ENCODE measurements at places on chromosomes 16 and 17.

DNA sequence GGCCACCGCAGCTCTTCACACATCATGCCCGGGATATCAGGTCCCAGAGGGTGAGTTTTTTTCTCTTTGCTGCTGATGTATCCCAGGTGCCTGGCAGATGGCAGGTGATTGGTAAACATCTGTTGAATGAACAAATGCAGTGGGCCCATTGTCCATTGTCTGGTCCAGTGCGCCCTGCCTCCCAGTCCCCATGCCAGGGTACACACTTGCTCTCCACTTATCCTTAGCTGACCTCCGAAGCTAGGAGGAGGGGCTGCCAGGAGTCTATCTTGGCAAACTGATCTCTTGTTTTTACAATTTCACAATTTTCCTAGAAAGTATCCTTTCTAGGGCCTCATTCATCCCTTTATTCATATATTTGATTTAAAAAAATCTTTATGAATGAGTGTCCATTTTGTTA is 196.0 kb downstream of the RAB11FIP4 start:
- no peak for DNase-seq

DNA sequence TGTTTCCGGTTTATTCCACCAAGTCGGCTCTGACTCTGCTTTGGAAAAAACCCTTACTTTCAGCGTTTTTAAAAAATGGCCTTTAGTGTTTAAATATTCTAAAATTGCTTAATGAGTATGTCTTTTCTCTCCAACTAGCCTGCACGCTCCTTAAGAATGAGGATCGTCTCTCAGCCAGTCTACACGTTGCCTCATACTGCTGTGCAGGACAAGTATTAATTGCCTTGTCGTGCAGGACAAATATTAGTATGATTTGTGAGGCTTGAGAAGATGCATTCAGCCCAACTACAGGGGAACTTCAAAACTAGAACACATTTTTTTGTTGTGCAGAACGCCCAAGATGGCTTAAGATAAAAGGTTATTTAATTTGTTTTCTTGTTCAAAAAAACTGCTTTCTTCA is 61.2 kb downstream of the MARCHF10 start:
- no peak for DNase-seq

GRCh38 chr17:48228720-48229119 is 121.2 kb downstream of the SNX11 start:
- DNase-seq = no peak

DNA sequence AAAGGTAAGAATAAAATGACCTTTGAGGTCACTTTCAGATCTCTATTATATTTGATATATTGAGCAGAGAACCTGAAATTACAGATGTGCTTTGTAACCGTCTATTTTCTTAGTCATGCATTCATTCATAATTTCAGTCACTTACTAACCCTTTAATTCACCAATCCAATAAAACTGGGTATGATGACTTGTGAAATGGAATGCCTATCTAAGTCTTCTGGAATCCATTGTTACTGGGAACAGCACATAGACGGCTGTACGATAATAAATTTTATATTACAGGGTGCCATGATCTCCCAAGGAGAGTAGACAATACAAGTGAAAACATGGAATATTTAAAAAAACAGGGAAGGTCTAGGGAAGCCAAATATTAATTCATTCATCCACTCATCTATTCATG is 22.9 kb downstream of the CDH11 start:
- DNase-seq = no peak

DNA sequence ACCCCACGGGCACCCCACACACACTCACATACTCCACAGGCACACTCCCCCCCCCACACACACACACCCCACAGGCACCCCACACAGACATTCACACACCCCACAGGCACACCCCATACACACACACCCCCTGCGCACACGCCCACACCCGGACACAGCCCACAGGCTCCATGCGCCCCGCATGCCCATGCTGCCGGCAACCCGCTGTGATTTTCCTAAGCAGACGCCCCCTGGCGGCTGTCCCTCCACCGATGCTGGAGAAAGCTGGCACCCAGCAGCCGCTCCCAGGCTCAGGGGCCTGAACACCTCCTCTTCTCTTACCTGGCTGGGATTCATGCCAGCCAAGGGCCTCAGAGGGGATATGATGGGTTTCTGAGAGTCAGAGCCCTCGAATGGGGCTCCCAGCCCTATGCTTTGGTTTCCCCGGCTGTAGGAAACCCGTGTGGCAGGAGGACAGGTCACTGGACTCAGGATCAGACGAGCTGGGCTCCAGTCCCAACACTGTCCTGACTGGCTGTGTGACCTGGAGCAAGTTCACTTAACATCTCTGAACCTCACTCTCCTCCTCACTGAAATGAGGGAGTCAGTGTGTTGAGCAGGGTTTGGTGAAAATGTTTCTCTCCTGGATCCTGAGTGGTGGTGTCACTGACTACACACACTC is 19.6 kb upstream of the TNFRSF13B start:
- peak; percentile 88 for DNase-seq

DNA sequence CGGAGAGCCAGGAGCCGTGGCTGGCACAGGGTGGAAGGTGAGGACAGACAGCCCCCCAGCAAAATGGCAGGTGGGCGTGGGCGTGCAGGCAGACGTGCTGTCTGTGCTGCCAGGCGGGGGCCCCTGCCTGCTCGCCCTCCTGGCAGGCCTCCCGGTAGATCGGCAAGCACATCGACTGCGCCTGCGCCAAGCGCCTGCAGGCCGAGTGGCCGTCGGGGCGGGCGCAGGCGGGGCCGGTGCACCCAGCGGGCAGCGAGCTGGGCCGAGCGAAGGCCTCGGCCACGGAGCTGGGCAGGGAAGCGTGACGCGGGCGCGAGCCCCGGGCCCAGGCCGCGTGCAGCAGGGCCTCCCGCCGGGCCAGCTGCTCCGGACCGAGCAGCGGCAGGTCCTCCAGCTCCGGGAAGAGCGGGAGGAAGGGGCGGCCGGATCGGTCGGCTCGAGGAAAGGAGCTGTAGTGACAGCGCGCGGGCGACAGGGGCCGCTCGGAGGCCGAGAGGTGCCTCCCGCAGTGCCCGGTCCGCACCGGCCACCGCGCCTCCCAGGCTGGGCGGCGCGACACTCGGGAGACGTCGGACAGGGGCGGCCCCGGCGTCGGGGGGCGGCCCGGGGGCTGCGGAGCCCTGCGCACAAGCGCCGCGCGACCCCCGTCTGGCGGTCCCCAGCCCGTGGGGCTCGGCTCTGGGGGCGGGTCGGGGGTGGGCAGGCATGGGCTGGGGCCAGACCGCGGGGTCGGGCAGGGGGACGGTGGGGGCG is 16.9 kb downstream of the GRIN2C start:
- DNase-seq = peak; percentile 82

GRCh38 chr17:69342896-69343644 is 16.1 kb upstream of the ABCA5 start:
- DNase-seq = no peak

- no peak for DNase-seq
These were observed 125.4 kb downstream of the MAP2K6 start for GRCh38 chr17:69539781-69540319.

- DNase-seq = peak; percentile 34
These were observed 71.0 kb downstream of the RBBP6 start for GRCh38 chr16:24610416-24610755.

- DNase-seq = peak; percentile 94
These were observed 709 bp upstream of the CD300LG start for GRCh38 chr17:43846221-43846712.

Data from nephron progenitor cell (in vitro differentiated cells).